ENCODE measurements at places on chromosomes 7 and 10.

DNA sequence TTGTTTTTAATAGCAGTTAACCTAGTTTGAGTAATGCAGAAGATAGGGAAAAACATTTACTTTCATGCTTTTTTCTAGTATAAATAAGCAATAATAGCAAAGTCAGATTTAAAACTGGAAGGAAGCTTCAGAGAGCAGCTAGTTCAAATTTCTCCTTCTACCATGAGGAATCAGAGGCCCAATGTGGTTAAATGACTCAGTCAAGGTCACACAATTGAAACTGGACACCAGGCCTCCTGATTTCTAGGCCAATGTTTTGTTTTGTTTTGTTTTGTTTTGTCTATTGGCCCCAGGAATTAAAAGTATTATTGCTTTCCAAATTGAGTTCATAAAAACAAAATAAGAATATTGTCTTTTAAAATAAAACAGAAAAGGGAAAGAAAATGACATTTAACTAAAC, 122.3 kb downstream of the TRIL start:
- DNase-seq: no peak

GRCh38 chr10:85901599-85901998, 465.0 kb downstream of the GRID1 start:
- DNase-seq: no peak

DNA sequence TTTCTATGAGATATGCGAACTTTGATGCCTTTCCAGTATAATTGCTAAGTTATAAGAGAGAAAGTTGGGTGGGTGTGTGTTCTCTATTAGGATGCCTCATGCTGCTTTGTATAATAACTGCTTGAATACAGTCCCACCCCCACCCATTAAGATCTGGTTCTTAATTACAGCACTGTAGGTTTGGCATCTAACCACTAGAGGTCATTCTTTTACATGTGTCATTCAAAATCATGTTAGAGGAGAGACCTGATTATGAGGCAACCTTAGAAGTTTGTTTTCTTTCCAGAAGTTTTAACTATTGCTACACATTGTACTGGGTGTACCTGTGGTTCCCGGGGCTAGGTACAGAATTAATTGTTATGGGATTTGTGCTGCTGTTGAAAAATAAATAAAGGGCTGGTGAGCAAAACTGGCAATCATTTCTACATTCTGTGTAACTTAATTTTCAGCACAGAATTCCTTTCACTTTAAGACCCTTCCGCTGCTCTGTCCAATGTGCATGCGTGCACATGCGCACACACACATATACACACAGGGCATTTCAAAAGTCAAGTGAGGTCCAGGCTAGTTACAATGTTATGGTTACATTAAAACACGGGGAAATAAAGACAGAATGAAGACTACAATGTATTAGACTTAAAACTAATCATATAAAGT, 1156.3 kb downstream of the SORCS3 start:
- no peak for DNase-seq

DNA sequence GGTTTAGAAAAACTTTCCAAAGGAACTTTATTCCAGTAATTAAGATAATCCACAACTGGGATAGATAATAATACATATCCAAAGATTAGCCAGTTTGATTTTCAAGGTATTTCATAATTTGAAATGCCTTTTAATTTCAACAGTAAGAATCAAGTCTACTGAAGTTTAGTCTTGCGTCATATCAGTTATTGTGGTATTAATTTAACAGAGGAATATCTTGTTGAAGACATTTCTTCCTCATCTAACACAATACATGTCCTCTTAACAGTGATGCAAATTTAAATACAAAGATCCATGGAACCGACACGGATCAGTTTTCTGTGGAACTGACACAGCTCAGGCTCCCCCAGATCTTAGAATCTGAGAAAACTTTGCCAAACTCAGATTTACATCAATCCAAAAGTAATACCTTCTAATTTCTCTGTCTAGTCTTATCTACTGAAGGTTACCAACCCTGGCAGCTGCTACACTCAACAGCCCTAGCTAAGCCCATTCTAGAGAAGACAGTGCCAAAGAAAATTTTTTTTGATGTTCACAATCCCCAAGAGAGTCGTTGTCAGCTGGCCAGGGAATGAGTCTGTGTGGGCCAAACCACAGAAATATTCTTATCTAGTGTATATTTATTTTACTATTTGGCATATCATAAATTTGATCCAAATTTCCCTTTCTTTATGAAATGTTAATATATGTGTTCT, 365.2 kb upstream of the MEOX2 start:
- DNase-seq: no peak

Measured in activated CD8-positive, alpha-beta memory T cell treated with anti-CD3 and anti-CD28 coated beads for 4 hours (primary cell).